ENCODE measurements at places on chromosomes 16 and 17.

DNA sequence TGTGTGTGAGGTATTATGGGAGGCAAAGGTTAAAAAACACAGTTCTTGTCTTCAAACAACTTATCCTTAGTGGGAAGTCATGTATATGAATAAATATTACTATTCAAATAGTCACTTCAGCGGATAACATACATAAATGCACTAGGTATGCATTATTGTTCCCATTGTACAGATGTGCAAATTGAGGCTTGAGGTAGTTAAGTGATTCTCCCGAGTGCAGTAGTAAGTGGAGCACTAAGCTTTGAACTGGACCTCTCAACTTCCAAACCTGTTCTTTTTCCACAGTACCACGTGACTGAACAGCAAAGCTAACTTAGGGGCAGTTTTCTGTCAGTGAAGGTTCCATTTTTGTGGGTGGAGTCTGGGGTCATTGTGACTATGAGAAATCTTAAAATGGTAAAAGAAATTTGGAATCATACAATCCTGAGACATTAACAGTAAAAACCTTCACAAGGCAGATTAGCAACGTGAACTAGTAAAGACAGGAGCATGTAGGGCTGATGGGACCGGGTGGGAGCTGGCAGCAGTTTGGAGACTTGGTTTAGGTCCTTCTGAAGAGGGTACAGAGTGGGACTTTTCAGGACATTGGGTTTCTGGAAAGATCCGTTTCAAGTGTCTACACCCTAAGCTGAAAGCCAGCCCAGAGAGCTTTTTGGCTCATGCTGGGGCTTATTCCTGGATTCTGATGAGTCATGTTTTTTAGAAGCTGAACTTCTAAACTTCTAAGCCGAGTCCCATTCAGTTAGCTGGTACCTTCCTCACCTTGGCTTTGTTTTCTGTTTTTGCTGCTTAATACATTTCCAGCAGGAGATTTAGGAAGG lies 204.9 kb downstream of the PRKCA start:
- DNase-seq: no peak

DNA sequence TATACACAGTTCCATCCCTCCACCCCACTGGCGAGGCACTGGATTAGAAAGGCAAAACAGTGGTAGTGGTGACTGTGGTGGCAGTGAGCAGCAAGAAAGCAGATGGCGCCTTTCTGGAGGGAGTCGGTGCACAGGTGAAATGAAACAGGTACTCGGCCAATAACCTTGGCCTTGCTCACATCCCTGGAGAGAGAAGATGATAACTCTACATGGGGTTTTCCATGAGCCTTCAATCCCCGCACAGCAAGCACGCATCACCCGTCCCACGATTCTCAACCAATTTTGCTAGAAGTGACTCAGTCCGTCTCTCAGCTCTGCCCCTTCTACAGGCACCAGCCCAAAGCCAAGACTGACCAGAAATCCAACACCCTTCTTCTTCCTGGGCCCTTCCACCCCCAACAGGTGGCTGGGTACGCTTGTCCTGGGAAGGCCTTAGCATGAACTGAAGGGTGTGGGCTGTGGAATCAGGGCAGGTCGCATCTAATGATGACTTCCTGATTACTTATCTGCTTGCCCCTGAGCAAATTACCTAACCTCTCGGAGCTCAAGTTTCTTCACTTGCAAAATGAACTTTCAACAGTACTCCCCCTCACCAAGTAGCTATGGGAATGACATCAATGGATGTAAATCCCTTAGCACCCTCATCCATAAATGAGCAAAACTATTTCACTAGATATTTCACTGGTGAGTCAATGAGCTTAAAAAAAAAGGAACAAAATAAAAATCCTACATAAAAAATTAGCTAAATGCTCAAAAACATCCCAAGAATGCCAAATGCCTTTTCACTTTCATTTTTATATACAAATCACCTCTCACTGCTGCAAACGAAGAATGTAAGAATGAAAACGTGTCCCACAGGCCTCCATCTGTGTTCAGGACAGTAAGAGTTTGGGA lies 18.0 kb downstream of the XPO6 start:
- DNase-seq: peak; percentile 22

- DNase-seq: peak; percentile 22
These were observed 662 bp downstream of the WIPF2 start for GRCh38 chr17:40219594-40220338.

GRCh38 chr17:61856035-61856434 lies 7.3 kb downstream of the BRIP1 start:
- DNase-seq: no peak

DNA sequence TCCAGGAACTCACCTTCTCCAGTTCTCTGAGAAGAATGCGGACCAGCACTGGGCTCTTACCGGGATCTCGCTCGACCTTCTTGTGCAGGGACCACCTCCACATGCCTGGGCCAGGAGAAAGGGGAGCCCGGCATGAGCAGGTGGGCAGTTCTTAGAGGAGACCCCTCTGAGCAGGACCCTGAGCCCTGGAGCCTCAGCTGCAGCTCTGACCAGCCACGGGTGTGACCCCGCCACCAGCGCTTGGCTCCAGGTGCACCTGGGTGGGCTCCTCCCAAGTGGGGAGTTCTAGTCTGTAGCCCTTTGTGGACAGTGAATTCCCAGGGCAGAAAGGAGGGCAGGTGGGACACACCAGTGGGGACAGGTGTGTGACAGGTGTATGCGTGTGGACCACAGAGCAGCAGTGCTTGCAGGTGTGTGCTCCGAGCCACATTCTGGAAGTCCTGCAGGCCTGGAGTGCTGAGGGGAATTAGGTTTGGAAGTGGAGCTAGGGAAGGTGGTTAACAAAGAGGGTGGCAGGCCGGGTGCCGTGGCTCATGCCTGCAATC lies 28.9 kb downstream of the PIK3R6 start:
- DNase-seq: no peak

DNA sequence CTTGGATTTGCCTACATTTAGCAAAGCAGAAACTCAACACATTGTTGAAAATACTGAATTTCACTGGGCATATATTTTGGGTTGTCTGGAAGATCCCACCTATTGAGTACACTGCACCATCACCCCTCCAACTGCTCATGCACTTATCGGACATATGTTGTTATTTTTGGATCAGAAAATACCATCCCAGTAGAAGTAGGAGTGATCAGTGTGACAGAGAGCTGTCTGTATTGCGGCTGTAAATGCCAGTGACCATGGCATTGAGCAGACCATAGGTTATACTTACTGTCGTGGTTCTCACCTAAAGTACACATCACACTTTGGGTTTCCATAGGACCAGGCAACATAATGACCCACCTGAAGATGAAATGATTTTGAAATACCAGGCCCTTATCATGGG lies 264.7 kb downstream of the CDH13 start:
- DNase-seq: no peak

GRCh38 chr16:82832821-82833220 lies 206.1 kb downstream of the CDH13 start:
- no peak for DNase-seq

DNA sequence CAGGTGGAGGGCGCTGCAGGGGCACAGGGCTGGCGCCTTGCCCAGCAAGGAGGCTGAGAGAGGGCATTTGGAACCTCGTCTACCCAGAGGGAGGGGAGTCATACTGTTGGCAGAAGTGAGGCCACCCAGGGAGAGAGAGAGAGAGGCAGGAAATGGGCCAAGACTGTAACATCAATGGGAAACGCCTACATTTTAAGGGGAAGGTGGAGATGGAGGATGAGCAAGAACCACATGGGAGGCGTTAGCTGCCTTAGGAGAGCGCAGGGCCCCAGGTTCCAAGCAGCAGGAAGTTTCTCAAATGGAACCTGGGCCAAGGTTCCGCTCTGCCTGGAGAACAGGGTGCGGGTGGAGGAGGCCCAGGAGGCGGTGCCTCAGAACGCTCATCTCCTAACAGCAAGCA lies 2.7 kb upstream of the WFDC1 start:
- no peak for DNase-seq

GRCh38 chr16:56830669-56831068 lies 34.3 kb upstream of the SLC12A3 start:
- DNase-seq: no peak

GRCh38 chr17:76701471-76701967 lies 9.2 kb downstream of the MXRA7 start:
- DNase-seq: no peak

DNA sequence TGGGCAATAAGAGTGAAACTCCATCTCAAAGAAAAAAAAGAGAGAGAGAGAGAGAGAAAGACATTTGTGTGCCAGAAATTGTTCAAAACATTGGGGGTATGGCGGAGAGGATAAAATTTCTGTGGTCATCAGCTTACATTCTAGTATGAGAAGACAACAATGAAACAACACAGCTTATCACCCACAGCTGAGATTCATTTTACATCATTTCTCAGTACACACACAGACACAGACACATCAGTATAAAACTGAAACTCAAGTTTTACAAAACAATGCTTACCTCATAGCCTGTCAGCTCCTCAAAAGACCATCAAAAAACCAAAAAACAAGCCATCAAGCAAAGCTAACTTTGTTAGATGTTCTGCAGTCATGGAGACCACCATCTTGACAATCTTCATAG lies 31.4 kb upstream of the CNEP1R1 start:
- no peak for DNase-seq

DNA sequence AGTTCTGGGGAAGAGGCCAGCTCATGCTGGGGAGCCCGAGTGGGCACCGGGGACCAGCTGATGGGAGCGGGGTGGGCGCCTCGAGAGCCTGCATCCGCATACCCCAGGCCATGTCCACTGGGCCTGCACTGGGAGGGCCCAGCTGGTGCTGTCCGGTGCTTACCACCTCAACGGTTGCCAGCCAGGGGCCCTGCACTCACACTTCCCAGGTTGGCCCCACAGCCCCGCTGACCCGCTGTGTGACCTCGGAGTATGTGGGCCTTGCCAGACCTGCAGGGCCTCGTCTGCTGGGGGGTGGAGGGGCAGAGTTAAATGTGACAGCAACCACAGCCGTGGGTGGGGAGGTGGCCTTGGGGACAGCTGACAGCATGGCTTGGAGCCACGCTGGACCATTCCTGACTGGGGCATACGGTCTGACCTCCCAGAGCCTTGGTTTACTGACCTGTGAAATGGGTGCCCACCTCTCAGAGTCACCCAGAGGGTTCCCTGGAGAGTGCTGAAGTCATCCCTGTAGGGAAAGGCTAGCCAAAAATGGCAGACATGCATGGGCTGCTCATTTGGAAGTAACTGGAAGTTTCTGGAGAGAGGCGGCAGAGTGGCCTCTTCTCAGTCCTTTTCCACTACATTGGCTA lies 5.4 kb upstream of the GAA start:
- no peak for DNase-seq

- DNase-seq: no peak
These were observed 210.0 kb upstream of the DYNLRB2 start for GRCh38 chr16:80330803-80331202.

DNA sequence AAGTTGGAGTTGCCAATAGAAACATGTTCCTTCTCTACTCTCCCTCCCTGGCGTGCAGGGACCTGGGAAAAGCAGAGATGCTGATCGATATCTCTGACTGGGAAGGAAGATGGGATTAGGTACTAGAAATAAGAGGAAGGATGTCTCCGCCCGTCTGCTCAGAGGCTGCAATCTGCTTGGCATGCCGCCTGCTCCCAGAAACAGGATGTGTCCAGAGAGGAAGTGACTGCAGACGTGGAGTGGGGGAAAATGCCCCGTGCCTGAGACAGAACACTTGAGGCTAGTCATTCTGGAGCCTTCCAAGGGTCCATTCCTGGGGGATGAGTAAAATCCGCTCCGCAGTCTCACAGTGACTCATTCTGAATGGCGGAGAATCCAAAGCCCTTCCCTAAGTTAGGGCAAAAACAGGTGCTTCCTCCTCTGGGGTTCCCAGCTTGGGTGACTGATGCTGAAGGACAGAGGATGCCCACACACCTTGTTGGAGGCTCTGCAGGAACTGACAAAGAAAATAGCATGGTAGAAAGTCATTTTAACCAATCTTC lies 45.0 kb upstream of the SMURF2 start:
- no peak for DNase-seq

- DNase-seq: no peak
These were observed 52.7 kb downstream of the IRX6 start for GRCh38 chr16:55376567-55377167.

DNA sequence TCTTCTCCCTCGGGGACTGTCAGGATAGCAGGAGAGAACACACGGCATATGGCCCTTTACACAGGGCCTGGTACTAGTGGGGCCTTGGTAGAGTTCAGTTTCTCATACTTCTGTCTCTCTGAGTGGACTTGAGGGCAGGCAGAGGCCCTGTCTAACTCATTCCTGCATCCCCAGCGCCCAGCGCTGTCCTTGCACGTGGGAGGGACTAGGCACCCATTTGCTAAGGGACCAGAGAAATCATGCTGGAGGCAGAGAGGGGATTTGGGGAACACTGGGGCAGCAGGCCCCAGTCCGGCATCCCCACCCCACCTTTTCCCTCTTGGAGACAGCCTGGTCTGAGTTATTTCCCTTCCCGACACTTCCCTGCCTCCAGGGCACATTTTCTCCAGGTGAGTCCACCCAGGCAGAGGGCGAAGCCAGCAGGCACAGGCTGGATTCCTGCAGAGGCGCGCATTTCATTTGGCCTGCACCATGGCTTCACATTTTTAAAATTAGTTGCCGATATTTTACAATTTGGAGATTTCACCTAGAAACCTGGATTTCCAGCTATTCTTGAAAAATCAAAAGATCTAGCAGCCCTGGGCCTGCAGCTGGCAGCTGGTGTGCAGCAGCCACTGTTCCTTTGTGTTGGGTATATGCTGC lies 9.7 kb upstream of the NKD1 start:
- DNase-seq: no peak

GRCh38 chr16:31695667-31696066 lies 168.0 kb downstream of the AHSP start:
- peak; percentile 90 for DNase-seq

- no peak for DNase-seq
These were observed 77.8 kb upstream of the NOL11 start for GRCh38 chr17:67639979-67640378.

DNA sequence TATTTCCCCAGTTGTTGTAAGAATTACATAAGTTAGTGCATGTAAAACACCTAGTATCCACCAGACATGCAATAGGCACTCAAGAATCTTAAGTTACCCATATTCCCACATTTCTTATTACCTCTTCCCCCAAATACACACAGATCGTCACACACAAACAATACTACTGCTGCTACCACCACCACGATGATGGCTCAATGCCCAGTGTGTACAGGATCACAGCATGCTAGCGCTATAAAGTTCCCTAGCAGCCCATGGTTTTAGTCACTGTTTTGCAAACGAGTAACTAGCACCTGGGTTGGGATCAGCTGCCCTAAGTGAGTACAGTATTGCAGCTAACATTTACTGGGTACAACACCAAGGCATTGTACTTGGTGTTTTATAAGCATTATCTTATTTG lies 411.7 kb downstream of the UTP18 start:
- no peak for DNase-seq

- DNase-seq: peak; percentile 77
These were observed 143.8 kb upstream of the CRHR1 start for GRCh38 chr17:45640141-45640850.

All from CD4-positive, CD25-positive, alpha-beta regulatory T cell (primary cell).